ENCODE measurements at places on chromosomes 5 and 9.

- DNase-seq: no peak
Measured at GRCh38 chr5:85670417-85670816, 947.3 kb upstream of the COX7C start.

DNA sequence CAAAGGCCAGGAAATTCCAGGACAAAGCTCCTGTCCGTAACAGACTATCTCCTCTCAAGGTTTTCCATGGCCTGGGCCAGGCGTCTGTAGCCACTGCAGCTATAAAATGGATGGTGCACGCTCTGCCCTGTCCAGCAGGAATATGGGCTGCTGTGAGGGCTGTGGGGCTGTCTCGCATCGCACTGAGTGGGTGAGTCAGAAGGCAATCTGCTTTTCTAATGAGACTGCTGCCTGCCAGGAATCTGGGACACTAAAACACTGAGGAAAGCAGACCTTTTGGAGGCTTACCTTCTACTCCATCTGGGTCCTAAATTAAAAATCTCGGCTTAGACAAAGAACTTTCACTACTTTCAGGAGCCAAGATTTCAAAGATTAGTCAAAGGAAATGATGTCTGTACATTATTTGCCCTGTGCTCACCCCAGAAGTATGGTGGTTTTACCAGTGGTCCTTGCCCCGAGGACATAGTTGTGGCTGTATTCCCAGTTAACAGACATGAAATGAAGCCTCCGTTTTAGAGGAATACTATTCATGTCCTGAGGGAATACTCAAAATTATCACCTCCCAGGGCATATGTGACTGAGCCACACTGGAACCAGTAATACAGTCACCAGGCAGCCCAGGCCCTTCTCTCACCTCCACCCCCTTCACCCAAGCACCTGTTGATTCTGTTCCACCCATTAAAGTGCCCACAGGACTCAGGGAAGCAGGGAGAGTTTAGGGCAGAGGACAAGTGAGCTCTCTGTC is 56.4 kb downstream of the PFDN1 start:
- peak; percentile 52 for DNase-seq

- no peak for DNase-seq
Measured at GRCh38 chr5:157857816-157858526, 974 bp downstream of the CLINT1 start.

GRCh38 chr5:158770506-158770905 is 329.2 kb downstream of the EBF1 start:
- DNase-seq: no peak

DNA sequence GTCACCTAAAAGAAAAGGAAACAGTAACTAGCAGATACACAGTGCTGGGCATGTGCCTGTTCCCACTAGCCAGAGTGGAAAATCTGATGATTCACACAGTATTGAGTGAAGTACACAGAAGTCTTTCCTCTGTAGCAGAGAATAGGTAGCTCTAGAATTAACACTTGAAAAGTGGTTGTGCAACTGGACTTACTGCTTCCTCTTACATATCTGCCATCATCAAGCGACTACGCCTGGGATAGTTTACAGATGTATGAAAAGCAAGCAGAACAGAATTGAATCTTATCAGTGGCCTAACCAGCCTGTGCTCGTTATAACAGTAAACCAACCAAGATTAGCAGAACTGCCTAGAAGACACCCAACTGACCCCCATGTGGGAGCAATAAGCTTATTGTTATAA is 130.6 kb downstream of the DTWD2 start:
- no peak for DNase-seq

- DNase-seq: no peak
Measured at GRCh38 chr5:149913436-149914419, 30.9 kb downstream of the PDE6A start.

GRCh38 chr5:163473635-163474243 is 13.3 kb downstream of the HMMR start:
- no peak for DNase-seq

DNA sequence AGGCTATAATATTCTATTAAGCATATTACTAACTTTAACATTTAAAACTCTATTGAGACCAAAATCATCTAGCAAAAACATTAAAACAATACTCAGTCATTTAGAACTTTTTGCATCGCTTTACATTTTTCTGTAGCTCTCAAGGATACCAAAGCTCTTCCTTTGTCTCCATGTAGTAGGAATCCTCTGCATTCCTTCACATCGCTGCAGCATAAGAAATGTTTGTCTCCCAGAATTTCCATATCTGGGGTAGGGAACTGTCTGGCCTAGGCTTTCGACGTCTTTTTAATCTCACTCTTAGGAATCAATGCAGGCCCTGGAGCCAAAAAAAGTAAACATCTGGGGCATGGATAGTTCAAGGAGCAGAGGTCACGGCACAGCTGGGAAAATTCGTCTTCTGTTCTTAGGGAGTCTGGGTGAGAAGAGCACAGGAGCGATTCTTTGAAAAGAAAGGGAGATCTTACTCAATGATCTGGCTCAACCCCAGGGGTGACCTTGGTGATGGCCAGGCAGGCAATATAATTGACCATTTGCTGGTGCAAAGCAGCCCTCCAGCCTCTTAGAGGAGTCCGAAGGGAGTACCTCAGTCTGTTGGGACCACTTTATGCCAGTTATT is 23.2 kb upstream of the RAI14 start:
- DNase-seq: no peak

- DNase-seq: no peak
Measured at GRCh38 chr5:148820461-148821395, 5.7 kb upstream of the ADRB2 start.

DNA sequence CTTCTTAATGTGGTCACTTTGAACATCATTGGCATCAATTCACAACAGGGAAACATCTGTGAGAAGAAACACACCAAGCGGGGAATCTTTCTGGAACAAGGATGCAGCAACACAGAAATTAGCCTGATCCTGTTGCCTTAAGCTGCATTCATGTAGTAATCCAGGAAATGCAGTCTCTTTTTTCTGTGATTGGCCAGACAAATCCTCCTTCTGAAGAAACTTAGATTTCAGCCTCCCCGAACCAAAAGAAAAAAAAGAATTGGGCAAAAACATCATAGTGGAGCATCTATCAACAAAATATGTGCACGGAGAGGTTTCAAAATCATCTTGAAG is 7.2 kb upstream of the XPA start:
- no peak for DNase-seq

GRCh38 chr5:115168829-115169486 is 750 bp downstream of the TRIM36 start:
- DNase-seq: no peak

GRCh38 chr5:34978681-34979080 is 49.3 kb downstream of the DNAJC21 start:
- DNase-seq: no peak

GRCh38 chr5:62494772-62495171 is 82.2 kb downstream of the IPO11 start:
- DNase-seq: no peak

DNA sequence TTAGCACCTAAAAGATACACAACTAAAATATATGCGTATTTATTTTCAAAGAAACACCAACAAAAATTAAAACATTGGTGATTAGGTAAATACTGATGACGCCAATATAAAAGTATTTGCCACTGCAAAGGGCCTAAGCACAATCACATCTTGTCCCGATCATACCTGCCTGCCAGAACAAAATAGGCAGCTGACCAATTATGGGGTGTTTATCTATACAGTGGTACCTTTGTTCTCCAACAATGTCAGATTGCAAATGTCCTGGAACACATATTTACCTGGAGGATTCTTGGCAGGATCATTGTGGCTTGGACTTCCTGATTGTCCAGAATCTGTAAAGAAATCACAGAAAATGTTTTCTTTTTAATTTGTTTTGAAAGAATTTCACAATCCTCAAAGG is 134.5 kb downstream of the NFIB start:
- no peak for DNase-seq

DNA sequence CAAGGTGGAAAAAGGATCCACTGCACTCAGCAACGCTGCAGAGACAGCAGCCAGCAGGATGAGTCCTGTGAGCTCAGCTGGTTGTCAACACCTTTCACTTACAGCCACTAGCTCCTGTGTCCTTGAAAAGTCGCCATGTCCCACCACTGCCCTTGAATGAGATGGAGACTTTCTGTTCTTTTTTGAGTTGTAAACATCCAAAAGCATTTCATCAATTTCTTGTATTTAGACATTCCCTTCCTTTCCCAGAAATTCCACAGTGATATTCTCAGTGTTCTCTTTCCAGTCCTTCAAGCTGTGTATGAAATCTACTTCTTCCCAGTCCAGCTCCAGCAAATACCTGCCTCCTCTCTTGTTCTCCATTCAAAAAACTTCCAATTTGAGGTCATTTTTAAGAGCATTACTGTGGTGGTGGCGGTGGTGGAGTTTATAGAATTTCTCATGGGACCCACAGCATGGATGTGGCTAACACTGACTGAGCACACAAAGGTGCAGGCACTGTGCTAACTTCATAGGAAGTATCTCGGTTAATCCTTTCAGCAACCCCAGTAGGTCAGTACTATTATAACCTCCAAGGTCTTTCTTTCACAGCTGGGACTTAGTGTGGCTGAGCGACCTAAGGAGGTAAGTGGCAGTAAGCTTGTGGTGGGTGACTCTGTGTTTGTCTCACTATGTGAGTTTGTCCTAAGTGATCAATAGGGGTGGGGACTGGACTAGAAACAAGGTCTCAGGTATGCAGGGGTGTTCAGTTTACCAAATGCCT is 15.0 kb upstream of the GPX3 start:
- no peak for DNase-seq

GRCh38 chr9:216866-217265 is 2.2 kb downstream of the DOCK8 start:
- no peak for DNase-seq

- DNase-seq: peak; percentile 70
Measured at GRCh38 chr9:122251351-122251750, 13.3 kb downstream of the RBM18 start.

GRCh38 chr5:119063579-119064379 is 7.1 kb upstream of the DMXL1 start:
- no peak for DNase-seq

DNA sequence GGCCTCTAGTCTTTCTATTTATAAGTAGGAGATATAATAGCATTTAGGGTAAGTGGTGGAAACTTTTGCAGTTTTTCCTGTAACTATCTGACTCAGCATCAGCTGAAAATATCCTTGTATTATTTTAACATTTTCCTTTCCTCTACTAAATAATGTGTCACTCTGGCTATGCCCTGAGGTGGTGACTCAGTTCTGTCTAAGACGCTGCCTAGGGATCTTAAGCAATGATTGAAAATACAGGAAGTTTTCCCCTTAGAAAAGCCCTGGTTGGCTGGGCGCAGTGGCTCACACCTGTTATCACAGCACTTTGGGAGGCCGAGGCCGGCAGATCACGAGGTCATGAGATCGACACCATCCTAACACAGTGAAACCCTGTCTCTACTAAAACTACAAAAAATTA is 9.3 kb upstream of the EDIL3 start:
- DNase-seq: no peak

DNA sequence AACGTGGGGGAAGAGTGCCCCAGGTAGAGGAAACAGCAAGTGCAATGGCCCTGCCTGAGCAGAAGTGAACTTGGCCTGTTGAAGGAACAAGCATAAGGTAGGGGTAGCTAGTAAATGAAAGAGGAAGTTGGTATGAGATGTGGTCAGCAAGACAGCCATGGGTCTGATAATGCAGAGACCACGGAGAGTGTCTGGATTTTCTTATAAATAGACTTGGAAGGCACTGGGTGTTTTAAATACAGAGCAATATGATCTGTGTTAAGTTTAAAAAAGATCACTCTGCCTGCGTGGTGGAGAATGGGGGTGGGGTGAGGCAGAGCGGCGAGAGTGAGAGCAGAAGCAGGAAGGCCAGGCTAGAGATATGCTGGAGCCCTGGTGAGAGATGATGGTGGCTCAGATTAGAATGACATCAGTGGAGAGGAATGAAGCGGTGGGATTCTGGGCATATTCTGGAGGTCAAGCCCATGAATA is 4.2 kb downstream of the ADAM19 start:
- peak; percentile 35 for DNase-seq

- no peak for DNase-seq
Measured at GRCh38 chr5:89399548-89399947, 516.6 kb upstream of the MEF2C start.

DNA sequence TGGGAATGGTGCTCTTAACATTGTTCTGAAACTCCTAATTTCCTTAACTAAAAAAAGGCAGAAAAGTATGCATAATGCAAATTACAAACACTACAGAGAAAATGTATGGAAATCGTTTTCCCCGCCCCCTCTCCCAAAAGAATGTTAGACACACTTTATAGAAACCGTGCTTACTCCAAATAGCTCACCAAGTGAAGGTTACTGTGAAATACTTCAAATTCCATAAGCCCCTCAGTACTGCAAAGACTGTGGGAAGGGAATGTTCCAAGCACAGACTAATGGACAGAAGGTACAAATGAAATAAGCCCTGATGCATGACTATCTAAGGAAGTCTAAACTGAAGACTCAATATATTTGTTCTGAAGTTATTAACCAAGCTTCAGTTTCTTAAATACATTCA is 12.5 kb downstream of the MAPKAP1 start:
- DNase-seq: no peak

DNA sequence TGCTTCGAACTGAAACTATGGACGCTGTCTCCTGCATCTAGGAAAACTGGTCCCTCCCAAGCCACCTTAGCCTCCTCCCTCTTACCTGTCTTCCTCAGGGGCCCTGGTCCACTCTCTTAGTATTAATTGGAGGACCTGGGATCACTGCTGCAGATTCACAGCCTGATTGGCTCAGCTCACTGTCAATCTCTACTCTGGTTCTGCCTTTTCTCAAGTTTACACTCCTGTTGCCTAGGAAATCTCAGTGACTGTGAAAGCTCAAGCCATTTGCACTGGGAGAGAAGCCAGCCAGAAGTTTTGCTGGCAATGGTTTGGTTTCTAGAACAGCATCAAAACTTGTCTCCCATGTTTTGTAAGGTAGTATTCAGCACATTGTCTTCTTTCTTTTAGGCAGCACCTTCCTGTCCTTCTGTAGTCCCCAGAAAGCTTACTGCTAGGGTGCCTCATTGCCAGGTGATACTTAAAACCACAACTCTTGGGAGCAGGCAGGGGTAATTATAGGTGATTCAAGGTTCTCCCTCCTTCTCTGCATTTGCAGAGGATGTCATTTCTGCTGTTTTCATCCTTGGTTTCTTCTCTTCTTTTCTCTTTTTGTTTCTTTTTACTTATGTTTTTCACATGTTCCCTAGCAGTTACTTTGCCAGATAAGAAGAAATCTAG is at the start of gene CAPSL:
TSS of gene CAPSL (minus strand) at position 55 of the 660 bp plus-strand sequence. CDS start 17,502 bp downstream, outside the sequence.
- DNase-seq: no peak

Data from globus pallidus (tissue), 1 donor.